ENCODE measurements at places on chromosomes 2 and 18.
A peak's percentile ranks its signal among the peaks of the same experiment; 100 is the strongest.

DNA sequence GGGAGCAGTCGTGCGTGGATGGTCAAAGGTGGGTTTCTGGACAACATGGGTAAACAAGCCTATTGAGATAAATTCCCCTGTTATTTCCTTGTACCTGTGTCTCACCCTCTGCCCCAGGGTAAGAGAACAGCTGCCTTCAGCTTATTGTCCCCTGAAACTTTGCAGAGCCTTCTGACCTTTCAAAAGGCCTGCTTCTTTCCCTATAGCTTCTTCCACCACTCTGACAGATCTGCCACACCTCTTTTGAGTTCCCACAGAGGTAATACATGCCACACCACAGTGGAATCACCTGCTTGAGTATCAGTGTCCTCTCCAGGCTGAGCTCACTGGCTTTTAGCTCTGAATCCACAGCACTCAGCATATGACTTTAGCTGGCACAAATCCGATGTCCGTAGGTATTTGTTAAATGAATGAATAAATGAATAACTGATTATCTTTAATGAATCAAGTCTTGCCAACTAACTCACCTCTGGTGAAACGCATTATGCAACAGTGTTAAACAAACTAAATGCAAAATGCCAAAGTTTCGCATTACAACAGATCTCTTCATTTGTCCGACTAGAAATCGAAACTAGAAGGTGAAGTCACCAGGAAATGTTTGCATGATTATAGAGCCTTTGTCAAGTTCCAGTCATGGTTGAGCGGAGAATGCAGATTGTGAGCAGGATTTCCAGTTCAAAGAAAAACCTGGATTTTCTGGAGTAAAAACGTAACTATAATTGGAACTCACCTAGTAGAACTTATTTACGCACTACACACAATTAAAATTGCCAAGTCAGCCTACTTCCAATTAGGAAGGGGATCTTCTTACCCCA lies 16.4 kb downstream of the DYNAP start:
- no peak for DNase-seq

DNA sequence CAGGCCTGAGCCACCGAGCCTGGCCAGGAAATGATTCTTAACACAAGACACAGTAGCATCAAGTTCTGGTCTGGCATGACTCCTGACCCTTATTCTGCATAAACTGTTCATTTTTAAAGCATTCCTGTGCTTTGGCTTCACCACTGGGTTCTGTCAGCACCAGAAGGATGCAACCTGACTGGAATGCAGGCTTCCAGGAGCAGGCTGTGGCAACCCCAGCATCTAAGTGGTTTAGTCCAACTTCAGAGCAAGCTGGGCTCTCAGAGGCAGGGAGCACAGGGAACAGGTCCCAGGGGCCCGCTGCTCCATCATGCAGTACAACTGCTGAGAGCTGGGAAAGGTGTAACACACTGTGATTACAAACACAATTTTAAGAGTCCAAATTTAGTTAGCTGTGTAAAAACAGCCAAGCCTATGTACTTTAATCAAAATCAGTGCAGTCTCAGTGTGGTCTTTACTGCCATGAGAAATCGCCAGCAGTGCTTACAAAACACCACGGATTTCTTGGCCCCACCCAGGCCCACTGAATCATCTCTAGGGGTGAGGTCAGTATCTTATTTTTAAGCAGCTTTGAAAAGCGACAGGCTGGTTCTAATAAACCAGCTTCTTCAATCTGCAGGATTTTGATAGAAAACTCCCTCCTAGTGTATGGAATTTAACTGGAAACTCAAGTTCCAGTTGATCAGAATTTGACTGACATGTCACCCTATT lies 44.4 kb upstream of the TMEM182 start:
- no peak for DNase-seq

DNA sequence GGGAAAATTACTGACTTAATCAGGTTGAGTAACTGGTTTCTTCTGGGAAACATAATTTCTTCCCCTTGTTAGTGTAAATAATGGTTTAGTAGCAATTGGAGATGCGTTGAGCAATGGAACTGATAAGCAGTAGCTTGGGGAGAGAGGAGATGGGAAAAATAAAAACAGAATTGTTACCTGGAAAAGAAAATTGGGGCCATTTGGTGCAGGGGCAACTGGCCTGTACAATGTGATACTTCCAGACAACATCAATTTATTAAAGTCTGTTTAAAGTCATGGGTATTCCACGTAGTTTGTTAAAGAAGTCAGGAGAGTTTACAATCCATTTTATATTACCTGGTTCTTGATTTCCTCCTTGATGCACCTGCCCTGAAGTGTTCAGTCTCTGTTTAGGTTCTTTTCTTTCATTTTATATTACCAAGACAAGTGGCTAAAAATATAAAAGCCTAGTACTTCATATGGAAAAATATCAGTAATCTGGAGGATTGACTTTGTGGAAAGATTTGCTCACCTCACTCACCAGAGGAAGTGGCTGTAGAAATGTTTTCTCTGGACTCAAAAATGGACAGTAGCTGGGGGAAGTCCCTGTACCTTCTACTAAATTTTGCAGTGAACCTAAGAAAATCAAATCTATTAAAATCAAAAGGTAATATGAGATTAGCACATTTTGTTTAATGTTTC lies 161.0 kb downstream of the DDX1 start:
- no peak for DNase-seq

DNA sequence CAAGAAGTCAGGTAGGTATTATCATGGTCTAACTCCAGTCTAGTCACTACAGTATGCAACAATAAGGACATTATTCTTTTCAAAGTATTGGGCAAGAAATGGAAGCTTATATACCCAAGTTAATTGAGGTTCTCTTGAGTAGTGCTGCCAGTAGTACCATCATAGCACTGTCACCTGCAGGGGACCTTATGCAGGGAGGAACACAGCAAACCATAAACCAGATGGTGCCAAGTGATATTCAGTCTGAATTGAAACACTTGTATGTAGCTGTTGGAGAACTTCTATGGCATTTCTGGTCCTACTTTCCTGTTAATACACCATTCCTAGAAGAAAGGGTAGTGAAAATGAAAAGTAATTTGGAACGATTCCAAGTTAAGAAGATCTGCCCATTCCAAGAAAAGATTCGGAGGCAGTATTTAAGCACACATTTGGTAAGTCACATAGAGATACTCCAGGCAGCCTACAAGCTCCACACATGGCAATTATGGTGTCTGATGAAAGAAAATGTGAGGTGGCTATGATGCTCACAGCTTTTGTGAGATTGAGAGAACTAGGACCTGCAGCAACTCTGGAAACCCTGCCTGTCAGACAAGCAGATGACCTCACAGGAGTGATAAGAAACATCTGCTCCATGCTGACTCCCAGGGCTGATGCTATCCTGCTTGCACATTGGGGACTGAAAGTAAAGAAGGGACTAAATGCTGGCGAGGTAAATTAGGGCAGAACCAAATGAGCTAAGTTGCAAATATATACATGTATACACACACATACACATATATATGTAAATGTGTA lies 174.7 kb downstream of the MC4R start:
- peak; percentile 7 for DNase-seq

- peak; percentile 51 for DNase-seq
Observed at GRCh38 chr18:63848159-63848558, 39.3 kb upstream of the SERPINB2 start.

DNA sequence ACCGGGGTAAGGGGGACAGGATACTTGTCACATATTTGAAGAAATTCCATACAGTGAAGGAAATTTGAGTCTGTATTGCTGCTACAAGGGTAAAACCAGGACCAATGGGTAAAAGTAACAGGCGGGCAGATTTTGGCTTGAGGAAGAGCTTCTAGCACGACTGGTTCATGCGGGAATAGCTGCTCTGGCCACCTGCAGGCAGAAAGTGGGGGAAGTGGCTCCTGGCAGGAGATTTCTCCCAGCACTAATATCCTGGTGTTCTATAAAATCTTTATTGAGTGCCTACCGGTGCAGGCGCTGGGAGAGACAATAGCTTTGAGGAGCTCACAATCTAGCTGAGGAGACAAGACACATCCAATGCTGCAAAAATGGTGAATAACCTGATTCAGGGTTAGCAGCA lies 198.5 kb downstream of the LOXHD1 start:
- DNase-seq: no peak

GRCh38 chr2:73985308-73986084 lies 786 bp downstream of the TET3 start:
- no peak for DNase-seq

- DNase-seq: peak; percentile 94
Observed at GRCh38 chr18:29154758-29155725, 978.1 kb upstream of the CDH2 start.

GRCh38 chr18:79402977-79403722 lies 7.4 kb downstream of the NFATC1 start:
- no peak for DNase-seq

DNA sequence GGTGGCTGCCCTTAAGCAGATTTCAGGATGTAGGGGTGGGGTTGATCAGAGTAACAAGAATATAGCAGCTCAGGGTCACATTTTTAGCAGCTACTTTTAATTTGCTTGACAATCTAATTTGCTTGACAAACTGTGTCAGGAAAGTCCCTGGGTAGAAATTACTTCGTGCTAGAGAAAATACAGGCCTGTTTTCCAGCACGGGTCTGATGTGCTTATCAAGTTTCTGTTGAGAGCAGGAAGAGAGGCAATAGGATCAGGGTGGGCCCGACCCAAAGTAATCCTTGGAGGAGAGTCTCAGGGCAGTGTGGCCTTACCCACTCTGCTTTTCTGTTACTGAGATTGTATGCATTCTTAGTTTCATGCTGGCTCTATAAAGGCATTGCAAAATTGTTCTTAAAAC lies 221.5 kb downstream of the TSN start:
- no peak for DNase-seq

DNA sequence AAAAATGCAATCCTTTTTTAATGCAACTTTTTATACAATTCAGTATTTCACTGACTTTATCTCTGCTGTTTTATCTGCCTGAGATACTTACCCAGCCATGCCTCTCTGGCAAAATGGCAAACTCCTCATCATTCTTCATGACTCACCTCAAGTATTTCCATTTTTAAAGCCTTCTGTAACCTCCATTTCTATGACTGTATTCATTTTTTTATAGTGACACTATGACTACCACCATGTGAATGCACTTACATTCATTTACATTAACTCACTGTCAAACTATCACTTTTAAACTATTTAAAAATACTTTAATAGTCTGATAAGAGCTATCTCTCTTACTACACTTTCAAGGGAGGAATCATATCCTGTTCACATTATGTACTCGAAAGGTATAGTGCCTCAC lies 99.4 kb upstream of the SCN7A start:
- peak; percentile 28 for DNase-seq
